Right cardiac atrium (tissue), 5 donors: ENCODE measurements at places on chromosomes 1 and 21. TPM values are rescaled to one million over a fixed set of nuclear protein-coding genes. Genes with fewer than 3 reads are reported as not detected.

DNA sequence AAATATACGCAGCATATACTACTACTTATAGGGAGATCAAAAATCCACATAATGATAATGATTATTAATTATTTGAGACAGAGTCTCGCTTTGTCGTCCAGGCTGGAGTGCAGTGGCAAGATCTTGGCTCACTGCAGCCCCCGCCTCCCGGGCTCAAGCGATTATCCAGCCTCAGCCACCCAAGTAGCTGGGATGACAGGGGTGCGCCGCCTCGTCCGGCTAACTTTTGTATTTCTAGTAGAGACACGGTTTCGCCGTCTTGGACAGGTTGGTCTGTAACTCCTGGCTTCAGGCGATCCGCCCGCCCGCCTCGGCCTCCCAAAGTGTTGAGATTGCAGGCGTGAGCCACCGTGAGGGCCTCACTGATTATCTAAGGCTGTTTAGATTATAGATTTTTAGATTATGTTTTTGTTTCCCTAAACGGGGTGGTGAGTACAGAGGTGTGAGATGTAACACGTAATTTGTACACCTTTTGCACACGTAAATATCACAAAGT, 548 bp upstream of the SLC25A33 start:
- no peak for DNase-seq

- DNase-seq, result no peak
Measured at GRCh38 chr1:99768104-99768503, 1.7 kb upstream of the FRRS1 start.

GRCh38 chr1:29858646-29859045, 622.3 kb downstream of the PTPRU start:
- no peak for DNase-seq

- DNase-seq, result no peak
Measured at GRCh38 chr1:234989019-234989418, 139.6 kb downstream of the TOMM20 start.

SERPINC1 gene
- total RNA-seq, result not detected

ASPM gene
- 0.37 TPM for total RNA-seq

DNMT3L gene
- not detected for total RNA-seq

DNA sequence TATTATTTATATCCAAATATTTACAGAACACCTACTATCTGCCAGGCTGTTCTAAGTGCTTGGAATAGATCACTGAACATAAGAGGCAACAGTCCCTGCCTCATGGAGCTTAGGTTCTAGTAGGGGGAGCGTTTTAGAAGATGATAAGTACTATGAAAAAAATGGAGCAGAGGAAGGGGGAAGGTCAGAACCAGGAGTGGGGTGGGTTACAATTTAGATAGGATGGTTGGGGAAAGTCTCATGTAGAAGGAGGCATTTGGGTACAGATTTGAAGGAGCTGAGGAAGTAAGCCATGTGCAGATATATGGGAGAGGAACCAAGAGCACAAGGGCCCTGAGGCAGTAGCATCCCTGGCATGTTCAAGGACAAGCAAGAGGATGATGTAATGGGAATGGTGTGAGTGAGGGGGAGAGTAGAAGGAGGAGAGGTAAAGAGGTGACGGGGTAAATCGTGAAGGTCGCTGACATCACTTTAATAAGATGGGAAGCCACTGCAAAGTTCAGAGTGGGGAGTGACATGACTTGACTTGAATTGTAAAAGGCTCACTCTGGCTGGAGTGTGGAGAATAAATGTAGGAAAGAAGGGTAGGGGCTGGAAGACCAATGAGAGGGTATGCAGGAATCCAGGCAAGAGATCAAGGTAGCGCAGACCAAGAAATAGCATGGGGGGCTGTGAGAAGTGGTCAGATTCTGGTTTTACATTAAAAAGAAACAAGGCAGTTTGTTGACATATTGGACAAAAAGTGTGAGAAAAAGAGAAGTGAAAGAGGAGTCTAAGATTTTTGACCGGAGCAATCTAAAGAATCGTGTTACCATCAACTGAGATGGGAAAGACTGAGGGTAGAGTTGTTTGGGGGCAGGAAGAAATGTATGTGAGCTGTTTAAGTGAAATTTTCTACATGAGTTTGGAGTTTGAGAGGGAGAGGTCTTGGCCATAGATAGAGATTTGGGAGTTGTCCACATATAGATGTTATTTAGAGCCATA, 92.6 kb downstream of the LPAR3 start:
- no peak for DNase-seq

TP53BP2 gene
- 29.5 TPM for total RNA-seq

GRCh38 chr1:25662061-25662460, 45.5 kb downstream of the MAN1C1 start:
- no peak for DNase-seq

GRCh38 chr1:104592926-104593325, 843.2 kb downstream of the AMY1C start:
- no peak for DNase-seq

GRCh38 chr1:30706528-30706927, 16.9 kb downstream of the MATN1 start:
- DNase-seq, result peak; percentile 92

DNA sequence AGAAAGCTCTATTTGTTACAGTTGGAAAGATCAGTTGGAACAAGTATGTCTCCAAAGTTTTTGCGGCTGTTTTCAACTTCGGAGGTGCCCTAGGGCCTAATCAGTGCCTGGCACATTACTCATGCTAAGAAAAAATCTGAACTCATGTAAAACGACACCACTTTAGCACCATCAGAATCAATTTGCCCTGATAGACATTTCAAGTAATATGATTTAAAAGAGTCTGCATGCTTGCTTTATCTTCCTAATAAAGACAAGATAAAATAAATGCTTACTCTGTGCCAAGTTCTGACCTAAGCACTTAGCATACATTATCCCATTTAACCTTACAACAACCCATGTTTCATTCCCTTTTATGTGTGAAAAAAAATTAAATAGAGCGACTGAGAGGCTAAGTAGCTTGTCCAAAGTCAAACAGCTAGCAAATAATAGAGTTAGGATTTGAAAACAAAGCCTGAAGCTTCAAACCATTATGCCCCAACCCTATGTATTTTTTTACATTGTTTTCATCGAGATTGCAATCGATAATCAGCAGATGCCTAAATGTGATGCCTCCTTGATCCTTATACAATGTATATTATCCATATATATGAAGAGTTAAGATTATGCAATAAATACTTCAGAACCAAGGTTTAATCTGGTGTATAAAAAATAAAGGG, 91.3 kb downstream of the DENND1B start:
- no peak for DNase-seq

CFAP74 gene
- total RNA-seq, result not detected

- no peak for DNase-seq
Measured at GRCh38 chr1:63877021-63877767, 103.4 kb downstream of the ROR1 start.

WDR26 gene
- total RNA-seq, result 64.3 TPM

DNA sequence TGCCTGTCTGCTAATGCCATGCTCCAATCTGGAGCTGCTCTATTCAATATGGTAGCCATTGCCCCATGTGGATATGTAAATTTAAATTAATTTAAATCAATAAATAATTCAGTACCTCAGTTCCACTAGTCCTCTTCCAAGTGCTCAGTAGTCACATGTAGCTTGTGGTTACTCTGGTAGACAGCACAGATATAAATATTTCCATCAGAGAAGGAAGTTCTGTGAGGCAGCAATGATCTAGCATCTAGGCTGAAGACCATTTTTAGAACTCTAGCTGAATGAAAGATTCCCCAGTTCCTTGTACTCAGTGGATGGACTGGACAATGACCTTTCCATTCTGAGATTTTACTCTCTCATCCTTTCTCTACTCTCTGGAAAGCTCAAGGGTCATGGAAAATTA, 25.8 kb upstream of the CAPZB start:
- no peak for DNase-seq

DNA sequence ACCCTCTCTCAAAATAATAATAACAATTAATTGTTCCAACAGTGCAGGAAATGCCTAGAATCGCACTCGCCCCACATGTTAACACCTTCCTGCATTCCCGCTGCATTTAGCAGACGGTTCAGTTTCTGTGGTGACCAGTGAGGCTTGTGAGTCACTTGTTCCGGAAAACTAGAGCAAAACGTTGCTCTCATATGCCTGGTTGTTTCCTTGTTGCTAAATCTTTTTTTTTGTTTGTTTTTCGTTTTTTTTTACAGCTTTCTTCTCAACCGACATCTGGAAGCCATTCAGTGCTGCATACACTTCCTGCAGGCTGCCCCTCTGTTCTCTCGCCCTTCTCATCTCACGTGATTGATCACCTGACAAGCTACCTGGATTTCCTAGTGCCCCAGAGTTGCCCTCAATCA, 56.9 kb upstream of the TMPRSS2 start:
- no peak for DNase-seq

ANGPTL3 gene
- total RNA-seq, result not detected

DNA sequence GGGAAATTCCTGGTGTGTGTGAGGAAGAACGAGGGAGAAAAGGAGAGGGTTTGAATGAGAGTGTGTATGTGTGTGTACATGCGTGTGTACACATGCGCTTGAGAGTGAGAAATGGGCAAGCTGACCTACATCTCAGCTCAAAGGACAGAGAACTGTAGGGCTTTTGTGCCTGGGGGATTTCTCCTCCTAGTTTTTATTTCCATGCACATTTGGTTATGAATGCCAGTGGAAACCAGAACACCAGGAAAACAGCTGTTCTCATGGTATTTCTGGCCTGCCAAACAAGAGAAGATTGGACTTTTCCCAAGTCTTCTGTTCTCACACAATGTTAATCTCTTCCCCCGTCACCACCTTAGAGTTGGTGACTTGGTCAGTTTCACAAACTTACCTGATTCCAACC, 45.2 kb downstream of the SLC44A3 start:
- DNase-seq, result no peak

DNA sequence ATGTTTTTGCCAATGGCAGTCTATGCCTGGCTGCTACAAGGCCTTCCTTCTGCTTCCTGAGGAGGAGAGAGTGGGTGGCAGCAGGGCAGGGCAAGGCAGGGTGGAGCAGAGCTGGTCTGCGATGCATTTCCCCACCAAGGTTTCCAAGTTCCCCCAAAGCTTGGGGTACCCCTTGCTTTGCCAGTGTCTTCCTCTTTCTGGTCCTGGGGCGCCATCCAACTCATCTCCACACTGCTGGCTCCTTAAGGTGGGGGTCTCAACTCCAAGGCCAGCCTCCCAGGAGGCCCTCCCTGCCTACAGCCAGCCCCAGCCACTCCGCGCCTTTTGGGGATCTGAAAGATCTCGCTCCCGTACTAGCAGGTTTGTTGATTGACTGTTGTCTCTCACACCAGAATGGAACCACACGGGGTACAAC, 3.9 kb upstream of the SKI start:
- peak; percentile 39 for DNase-seq

DNA sequence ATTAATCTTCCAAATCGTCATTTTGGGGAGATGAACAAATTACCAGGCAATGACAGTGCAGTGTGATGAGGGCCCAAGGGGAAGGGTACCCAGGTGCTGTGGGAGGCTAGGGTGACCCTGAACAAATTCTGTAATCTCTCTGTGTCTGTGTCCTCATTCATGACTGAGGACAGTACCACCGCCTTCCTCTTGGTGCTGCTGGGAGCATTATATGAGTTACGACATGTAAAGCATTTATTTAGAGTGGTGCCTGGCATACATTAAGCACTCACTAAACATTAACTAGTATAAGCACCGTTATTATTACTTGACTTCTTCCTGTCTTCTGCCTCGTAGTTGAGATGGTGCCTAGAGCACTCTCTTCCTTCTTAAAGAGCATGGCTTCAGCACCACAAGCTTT, 468.2 kb upstream of the VAMP3 start:
- no peak for DNase-seq

DNA sequence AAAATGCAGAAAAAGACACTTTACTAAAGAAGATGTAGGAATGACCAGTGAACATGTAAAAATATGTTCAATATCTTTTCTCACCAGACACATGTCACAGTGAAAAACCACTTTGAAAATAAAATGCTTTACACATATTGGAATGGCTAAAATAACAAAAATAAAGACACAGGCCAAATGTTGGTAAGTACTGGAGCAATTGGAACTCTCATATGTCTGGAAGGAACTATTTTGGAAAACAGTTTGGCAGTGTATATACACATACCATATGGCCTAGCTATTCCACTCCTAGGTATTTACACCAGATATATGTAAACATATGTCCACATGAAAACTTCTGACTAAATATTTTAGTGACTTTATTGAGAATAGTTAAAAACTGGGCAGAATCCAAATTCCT, 927.2 kb downstream of the BRINP3 start:
- DNase-seq, result no peak

- no peak for DNase-seq
Measured at GRCh38 chr1:174376030-174376429, 71.7 kb upstream of the GPR52 start.

SHISA4 gene
- total RNA-seq, result 74.5 TPM

DNA sequence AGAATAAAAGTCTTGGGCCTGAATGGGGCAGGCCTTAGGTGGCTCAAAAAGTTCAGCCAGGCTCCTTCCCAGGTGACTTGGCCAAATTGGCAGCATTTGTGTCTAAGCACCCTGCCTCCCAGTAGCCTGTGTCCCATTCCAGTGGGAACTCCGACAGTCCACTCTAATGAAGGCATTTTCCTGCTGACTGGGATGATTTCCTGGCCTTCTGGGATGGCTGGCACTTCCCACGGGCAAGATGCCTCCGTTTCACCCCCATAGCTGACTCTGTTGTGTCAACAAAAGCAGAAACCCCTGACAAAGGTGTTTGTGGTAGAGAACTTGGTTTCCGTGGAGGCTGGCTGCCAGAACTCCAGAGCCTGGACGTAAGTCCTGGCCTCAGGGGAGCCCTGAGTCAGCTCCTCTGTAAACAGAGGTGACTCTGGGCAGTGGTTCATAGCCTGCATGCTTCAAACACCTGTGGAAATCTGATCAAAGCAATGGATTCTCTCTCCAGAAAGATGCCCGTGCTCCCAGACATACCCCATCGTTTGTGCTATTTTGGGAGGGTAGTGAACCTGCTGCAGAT, 36.6 kb downstream of the WNT3A start:
- no peak for DNase-seq

- DNase-seq, result no peak
Measured at GRCh38 chr1:14794906-14795305, 196.4 kb downstream of the KAZN start.

DNA sequence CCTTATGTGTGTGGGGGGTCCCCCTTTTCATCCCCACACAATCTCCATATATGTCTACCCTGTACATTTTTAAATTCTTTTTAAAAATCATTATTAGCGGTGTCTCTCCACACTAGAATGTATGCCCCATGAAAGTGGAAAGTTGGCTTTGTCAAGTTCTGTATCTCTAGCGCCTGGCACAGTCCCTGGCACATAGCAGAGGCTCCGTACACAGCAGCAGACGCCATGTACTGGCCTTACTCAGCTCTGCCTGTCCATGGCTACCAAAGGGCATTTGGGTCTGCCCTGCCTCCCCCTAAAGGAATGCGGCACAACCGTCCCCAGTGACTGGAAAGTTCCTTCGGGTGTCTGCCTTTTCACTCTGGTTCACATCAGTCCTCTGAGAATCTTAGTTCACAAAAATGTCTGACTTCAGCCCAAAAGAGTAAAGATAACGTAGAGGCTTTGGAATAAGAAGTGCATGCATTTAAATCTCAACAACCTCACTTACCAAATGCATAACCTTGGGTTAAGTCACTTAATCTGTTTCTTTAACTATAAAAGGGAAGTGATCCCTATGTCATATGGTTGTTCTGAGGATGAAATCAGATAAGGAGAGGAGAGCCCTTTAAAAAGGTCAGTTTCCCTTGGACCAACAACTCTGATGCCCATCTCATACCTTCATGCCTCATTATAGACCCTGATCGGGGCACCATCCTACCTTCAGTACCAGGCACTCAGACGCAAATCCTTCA, 61.1 kb downstream of the CD46 start:
- DNase-seq, result peak; percentile 29
